Fibroblast of villous mesenchyme (primary cell): ENCODE measurements at places on chromosomes 7 and 10. TPM values are rescaled to one million over a fixed set of nuclear protein-coding genes. Genes with fewer than 3 reads are reported as not detected.
A peak's percentile ranks its signal among the peaks of the same experiment; 100 is the strongest.

DNA sequence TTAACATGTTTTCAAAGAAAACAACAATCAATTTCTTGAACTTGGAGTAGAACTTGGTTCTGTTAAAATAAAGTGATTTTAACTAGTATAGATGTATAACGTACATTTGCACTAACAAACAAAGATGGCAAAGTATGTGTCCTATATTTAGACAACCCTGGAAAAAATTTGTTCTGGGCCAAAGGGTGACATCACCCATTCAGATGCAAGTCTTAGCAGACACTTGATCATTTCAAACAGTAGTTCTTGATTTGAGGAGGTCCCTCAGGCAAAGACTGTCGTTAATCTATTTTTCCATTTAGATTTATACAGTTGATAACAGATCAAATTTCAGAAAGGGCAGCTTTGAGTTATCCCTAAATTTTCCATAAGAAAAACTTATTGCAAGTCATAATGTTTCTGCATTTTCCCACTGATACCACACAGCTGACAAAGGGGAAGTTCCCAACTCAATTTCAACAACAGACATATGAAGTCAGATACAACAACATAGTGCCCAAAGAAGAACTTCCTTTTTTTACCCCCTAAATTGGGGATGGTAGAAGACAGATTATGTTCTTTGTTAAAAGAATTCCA lies 5.2 kb downstream of the NMT2 start:
- DNase-seq, result no peak

- DNase-seq, result peak; percentile 71
These were observed 28.6 kb downstream of the PDSS1 start for GRCh38 chr10:26725837-26726727.

DNA sequence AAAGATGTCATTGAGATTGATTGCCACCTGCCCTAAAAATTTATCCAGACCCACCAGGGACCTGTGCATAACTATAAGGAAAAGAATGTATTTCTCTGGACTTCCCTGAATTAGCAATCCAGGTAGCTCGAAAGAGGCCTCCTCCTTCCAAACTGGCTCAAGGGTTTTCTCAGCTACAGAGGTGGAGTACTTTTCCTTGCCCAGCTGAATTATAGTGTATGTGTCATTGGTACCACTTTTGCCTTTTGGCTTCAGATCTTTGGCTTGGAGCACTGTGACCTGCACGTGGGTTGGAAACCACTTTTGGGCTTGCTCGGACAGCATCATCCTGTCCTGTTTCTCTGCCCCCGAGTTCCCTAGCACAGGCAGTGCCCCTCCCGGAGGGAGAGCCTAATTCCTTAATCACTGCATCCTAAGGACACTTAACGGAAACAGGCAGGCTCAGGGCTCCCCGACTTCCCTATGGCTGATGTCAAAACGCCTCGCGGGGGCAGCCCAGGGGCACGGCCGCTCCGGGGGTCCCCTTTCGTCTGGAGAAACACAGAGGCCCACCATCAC lies 825 bp downstream of the RAB11FIP2 start:
- peak; percentile 44 for DNase-seq

PDE6C gene
- not detected in 2 replicates for total RNA-seq

ACTL6B gene
- not detected in 2 replicates for total RNA-seq

- DNase-seq, result peak; percentile 66
These were observed 282.1 kb downstream of the KCND2 start for GRCh38 chr7:120554960-120555571.

GRCh38 chr7:142899661-142900060 lies 14.1 kb upstream of the TRPV6 start:
- no peak for DNase-seq
